ENCODE measurements at places on chromosomes 12 and 14.

GRCh38 chr12:6978611-6979011 lies 7.9 kb downstream of the EMG1 start:
- DNase-seq = no peak

DNA sequence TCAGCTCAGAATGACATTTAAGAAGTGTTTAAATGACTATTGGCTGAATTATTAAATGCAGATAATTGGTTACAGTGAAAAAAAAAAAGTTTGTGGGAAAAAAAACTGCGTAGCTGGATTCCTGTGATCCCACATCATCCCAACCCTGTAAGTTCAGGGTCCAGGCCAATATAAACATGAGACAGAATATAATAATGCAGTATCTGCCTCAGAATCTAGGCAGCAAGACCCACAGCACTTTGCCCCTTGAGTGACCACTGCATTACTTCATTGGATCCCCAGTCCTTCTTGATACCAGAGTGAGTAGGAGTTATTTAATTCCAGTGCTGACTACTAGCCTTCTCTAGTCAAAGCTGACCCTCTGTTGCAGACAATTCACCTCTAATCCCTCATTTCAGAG lies 272.6 kb downstream of the CCER1 start:
- DNase-seq = peak; percentile 40

DNA sequence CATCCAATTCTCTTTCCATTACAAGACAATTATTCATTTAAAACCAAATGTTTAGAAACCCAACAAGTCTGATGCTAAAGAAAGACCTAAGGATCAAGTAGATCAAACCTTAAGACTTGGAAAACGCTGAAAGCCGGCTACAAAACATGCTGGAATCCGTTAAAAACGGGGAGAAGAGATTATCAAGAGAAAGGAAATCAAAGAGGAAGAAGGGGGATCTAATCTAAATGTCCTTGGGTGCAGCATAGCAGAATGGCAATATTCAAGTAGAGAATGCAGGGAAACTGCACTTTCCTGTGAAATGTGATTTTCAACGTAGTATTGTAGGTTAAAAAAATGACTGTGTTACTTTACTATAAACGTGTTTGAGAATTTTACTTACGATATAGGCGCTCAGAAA lies 1.3 kb downstream of the PPP1R13B start:
- no peak for DNase-seq

DNA sequence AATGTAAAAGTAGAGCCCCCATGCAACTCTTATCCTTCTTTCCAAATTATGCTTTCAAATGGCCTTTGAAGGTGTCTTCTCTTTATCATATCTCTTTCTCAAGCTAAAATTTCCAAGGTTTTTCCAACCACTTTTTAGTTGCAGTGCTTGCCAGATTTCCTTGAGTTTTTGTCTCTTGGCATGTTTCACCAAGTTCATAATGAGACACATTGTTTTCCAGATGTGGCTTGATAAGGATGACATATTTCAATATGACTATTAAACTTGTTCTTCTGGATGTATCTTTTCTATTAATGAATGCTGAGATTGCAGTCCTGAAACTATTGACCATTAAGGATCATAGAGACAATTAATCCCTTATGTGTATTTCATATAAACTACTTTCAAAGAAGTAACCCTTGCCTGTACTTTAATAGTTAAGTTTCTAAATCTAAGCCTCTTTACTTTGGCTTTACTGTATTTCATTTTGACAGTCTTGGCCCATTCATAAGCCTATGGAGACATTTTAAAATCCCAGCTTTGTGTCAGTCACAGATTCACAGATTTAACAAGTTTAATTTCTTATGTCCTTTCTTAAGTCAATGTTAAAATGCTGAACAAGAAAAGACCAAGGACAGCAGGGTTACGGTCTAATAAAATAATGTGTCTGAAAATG lies 151.5 kb downstream of the LRFN5 start:
- DNase-seq = no peak

DNA sequence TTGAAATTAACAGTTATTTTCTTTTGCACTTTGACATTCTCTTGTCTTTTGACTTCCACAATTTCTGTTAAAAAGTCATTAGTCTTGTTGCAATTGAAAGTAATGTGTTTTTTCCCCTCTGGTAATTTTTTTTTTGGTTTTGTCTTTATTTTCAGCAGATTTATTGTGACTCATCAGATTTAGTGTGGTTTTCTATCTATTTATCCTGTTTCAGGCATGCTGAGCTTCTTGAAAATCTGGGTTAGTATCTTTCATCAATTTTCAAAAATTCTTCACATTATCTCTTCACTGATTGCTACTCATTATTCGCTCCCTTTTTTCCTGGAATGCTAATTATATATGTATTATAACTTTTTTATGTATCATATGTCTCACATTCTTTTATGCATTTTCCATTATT lies 15.3 kb upstream of the NTF3 start:
- DNase-seq = no peak

DNA sequence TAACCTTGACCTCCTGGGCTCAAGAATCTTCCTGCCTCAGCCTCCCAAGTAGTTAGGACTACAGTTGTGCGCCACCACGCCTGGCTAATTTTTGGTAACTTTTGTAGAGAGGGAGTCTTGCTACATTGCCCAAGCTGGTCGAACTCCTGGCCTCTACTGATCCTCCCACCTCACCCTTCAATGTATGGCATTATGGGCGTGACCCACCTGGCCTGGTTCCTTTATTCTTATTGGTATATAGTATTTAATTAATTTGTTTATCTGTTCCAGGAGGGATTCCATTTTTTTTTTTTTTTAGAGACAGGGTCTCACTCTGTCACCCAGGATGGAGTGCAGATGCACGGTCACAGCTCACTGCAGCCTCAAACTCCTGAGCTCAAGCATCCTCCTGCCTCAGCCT lies 40.9 kb upstream of the EAPP start:
- DNase-seq = no peak

- peak; percentile 95 for DNase-seq
Measured at GRCh38 chr12:93624595-93625294, 52.3 kb downstream of the SOCS2 start.

- no peak for DNase-seq
Measured at GRCh38 chr12:117671734-117672133, 297.1 kb downstream of the KSR2 start.

- no peak for DNase-seq
Measured at GRCh38 chr12:117869551-117869950, 99.2 kb downstream of the KSR2 start.

DNA sequence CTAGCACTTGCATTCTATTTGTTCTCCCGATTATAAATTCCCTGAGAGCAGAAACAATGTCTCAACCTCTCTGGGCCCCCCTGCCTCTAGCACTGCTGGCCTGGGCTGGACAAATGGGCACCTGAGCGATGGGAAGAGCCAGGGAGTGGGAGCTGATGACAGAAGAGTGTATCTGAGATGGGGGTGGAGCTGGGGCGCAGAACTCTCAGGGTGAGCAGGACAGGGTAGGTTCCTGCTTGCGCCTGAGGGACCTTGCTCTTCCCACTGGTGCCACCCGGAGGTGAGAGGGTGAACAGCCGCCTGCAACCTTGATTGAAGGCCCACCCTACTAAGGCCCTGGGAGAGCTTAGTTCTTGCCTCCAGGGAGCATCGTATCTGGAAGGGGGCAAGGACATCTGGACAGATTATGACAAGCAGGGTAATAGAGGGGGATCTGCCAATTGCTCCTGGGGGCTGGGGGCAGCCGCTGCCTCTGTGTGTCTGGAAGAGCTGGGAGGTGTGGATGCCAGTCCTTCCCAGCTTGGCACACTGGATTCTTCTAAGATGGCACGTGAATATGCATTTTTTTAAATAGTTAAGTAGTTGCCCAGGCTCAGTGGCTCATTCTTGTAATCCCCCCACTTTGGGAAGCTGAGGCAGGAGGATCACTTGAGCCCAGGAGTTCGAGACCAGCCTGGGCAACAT lies 43.0 kb upstream of the TSPAN9 start:
- DNase-seq = peak; percentile 52

GRCh38 chr14:57657487-57657886 lies 163.8 kb upstream of the CCDC198 start:
- DNase-seq = no peak

- DNase-seq = peak; percentile 67
Measured at GRCh38 chr12:40107098-40107802, 1.4 kb upstream of the SLC2A13 start.

DNA sequence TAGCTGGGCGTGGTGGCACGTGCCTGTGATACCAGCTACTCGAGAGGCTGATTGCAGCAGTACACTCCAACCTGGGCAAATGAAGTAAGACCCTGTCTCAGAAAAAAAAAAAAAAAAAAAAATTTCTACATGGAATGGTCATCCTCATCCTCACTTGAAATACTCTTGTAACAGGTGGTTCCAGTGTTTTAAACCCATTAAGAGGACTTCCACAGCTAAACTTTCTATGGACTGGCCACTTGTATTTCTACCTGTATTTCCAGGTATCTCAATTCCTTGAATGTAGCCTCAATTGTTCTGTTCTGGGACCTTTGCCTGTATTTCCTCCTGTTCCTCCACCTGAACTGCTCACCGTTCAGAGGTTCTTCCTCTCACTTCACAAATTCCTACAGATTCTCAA lies 11.8 kb upstream of the PHLDA1 start:
- no peak for DNase-seq

Data from fibroblast of gingiva (primary cell).